ENCODE measurements at places on chromosomes 5 and 9.

DNA sequence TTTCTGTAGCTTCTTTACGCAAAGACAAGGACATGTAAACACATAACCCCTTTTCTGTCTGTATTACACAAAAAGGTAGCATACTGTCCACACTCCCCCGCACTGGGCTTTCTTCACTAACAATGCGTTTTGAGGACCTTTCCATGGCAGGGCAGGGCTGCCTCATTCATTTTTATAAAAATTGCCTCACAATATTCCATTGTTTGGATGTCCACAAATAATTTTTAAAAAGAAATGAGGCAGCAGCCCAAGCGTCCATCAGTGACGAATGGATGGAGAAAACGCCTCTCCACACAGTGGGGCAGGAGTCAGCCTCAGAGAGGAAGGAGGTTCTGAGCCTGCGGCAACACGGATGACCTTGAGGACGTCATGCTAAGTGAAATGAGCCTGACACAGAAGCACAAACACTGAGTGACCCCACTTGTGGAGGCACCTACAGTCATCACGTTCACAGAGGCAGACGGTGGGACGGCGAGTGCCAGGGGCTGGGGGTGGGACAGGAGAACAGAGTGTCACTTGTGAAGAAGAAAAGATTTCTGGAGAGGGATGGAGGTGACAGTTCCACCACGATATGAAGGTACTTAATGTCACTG, 67.8 kb downstream of the RASGEF1C start:
- no peak for DNase-seq

GRCh38 chr5:177094224-177095087, 7.7 kb downstream of the FGFR4 start:
- no peak for DNase-seq

DNA sequence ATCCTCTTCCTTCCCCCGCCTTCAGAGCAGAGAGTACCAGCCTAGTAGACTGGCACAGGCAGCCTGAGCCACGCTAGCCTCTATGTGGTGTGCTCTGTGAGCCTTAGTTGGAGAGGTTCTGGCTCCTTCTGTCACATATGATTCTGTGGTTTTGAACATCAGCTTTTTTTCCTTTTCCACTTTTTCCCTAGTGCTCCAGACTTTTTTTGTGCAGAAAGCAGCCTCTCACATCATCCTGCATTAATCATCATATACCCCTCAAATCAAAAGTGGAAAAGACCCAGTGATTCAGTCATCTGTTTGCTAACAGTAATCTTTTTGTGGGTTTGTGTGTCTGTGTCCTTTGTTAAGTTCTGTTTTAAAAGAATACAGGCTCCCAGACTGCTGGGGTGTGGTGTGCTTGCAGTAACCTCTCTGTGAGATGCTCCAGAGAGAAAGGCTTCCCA, 663.9 kb upstream of the RGMB start:
- DNase-seq, result no peak

DNA sequence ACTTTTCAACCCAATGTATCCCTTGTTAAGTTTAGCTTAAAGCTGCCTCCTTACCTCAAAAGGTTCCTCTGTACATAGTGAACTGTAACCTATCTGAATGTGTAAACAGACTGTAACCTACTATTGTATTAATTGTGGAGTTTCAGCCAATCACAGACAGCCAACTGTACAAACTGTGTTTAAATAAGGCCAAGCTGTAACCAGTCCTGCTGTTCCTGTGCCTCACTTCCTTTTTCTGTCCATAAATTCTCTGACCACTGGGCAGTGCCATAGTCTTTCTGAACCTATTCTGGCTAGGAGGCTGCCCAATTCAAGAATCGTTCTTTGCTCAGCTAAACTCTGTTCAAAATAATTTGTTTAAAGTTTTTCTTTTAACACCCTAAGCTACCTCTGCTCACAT, 74.7 kb upstream of the DAPK1 start:
- DNase-seq, result no peak

- DNase-seq, result no peak
These were observed 116.1 kb upstream of the IRX4 start for GRCh38 chr5:1998716-1999317.

DNA sequence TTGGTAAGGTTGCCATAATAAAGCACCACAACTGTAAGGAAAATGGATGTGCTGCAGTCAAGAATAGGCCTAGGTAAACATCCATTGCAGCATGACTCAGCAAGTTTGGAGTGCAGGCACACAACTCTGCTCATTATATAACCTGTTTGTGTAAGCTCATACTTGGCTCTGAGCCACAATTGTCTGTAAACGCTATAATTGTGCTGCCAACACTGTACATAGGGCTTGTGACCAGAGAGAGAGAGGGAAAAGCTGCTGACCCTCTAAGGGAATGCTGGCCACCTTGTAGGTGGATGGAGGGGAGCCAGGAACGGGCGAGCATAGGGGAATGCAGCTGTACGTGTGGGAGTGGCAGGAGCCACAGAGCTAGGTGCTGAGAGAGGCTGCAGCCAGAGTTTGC, 2186.5 kb upstream of the ACO1 start:
- DNase-seq, result no peak

DNA sequence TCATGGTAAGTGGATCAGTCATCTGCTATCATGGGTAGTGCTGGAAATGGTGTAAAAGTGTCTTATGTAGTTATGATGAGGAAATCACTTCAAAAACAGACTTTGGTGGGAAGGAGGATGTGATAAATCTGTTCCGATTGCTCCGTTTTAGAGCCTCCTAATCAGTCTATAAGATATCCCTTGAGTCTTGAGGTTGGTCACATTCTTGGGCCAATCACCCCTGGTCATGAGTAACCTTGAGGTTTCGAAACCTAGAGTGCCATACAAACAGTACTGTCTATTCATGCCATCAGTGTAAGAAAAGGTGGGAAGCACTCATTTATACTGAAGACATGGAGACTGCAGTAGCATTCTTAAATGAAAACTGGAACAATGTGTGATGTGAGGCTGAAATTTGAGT, 45.8 kb downstream of the LRRTM2 start:
- no peak for DNase-seq

DNA sequence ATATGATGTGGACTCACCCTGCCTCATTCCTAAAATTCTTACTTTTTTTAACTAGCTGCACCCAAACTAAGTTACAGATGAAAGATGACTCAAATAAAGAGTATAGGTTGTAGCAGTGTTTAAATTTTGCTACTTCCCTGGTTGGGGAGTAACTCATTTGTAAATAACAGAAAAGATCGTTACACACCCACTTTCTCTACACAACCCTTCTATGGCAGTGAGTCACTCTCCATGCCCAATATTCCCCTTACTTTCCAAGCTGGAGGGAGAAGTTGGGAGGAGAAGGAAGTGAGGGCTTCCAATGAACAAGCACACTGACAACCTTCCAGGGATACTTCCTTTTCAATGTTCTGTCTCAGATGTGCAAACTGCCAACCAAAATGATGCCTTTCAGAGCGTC, 1.9 kb downstream of the RASEF start:
- no peak for DNase-seq

- no peak for DNase-seq
These were observed 26.9 kb downstream of the TNIP1 start for GRCh38 chr5:151053796-151054462.

DNA sequence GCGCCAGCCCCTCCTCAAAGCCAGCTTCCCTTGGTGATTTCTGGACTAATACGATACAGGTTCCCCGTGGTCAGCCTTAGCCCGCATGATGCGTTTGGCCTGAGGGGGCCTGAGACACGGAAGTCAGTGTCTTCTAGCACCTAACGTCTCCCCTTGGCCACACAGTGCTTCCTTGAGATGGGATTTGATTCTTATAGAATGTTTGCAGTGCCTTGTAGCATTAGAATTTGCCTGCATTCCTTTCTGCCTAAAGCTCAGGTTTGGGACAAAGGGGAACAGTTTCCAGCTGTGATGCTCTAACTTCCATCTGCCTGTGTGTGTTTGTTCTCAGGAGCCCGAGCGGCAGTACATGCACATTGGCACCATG, 34.4 kb downstream of the CFAP90 start:
- DNase-seq, result no peak

GRCh38 chr9:137514691-137515337, 35.4 kb downstream of the PNPLA7 start:
- no peak for DNase-seq

GRCh38 chr9:19358701-19359100, 21.3 kb downstream of the RPS6 start:
- DNase-seq, result no peak

DNA sequence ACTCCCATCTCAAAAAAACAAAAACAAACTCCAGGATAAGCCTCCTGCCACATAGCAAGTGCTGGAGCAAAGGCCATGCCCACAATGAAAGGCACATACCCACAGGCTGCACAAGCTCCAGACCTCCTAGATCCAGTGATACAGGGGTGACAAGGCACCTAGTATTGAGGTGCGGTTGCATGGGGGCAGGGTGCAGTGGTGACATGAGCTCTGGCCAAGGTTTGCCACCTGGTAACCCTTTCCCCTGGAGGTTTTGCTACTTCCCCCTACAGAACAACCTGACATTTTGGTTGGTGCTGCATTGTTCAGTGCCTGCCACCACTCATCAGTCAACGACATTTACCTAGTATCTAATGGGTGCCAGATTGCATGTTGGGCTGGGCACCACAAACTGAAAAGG, 14.5 kb downstream of the CDKN2AIPNL start:
- no peak for DNase-seq

DNA sequence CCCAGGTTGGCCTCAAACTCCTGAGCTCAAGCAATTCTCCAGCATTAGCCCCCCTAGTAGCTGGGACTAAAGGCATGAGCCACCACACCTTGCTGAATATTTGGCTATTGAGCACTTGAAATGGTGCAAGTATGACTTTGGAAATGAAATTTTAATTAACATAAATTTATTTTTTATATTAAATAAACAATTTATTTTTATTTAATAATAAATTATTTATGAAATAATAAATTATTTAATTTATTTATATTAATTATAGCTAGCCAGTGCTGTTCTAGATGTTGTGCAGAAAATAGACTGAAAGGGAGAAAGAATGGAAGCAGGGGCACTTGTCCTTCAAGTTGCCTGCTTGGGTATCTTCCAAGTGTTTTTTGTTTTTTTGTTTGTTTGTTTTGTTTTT, 40.0 kb upstream of the CTNNA1 start:
- DNase-seq, result no peak

DNA sequence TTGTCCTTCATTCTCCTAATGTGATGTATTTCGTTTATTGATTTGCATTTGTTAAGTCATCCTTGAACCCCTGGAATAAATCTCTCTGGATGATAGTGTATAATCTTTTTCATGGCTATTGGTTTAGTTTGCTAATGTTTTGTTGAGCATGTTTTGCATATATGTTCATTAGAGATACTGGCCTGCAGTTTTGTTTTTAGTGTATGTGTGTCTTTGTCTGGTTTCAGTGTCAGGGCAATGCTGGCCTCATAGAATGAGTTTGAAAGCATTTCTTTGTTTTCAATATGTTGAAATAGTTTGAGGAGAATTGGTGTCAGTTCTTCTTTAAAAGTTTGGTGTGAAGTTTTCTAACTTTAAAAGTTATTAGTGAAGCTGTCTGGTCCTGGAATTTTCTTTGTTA, 149.6 kb upstream of the ATP10B start:
- DNase-seq, result no peak

GRCh38 chr9:34560599-34561214, 28.8 kb downstream of the CNTFR start:
- DNase-seq, result no peak

DNA sequence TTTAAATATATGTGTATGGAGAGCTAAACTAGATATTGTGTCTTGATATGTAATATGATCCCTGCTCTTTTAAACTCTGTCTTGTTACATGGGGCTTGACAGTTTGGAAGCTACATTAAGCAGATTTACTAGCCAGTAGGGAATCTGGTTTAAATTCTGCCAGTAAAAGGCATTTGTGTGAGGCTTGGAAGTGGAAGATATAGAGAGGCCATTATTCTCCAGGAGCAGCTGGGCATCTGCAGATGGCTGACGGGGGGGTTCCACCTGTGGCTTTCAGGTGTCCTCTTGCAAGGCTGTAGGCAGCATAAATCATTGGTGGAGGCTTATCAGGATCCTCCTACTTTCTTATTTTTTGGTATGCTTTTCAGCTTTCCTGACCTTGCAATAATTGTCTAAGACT, 179.1 kb upstream of the FBXL7 start:
- DNase-seq, result no peak

DNA sequence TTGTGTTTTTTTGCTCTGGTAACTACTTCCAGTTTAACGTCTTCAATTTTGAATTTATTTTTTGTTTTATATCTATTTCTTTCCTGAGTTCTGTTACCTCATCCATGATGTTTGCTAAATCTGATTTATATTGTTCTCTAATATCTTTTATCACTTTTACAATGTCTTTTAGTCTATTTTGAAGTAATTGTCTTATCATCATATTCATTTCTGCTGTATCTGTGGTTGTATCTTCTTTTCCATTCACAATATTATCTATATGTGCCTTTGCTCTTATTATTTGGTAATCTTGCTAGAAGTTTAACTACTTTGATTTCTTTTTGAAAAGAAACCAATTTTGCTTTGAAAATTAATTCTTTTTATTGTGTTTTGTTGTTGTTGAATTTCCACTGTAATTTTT, 43.6 kb downstream of the OSMR start:
- no peak for DNase-seq

DNA sequence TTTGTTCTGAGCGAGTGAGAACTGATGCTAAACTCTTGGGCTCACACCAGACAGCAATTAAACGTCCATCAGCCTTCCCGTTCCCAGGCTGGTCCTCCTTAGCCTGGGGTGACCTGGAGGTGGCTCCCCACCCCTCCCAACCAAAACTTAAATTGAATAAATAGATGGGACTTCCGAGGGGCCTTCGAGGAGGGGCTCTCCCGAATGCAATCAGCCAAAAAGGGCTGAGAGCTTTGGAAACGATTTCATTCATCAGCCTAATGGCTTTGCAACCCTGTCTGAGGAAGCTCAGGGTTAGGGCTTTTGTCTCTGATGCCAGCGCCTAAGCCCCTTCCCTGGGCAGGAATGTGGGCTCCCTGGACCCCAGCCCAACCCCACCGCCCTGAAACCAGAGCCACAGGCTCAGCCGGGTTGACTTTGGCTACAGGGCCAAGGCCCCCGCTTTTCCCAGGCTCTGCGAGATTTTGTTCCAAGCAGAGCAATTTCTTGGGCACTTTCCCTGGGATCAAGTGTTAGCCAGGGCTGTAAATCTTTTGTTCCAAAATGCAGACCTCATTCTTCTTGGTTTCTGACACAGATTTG, 29.2 kb downstream of the LHX3 start:
- DNase-seq, result no peak

DNA sequence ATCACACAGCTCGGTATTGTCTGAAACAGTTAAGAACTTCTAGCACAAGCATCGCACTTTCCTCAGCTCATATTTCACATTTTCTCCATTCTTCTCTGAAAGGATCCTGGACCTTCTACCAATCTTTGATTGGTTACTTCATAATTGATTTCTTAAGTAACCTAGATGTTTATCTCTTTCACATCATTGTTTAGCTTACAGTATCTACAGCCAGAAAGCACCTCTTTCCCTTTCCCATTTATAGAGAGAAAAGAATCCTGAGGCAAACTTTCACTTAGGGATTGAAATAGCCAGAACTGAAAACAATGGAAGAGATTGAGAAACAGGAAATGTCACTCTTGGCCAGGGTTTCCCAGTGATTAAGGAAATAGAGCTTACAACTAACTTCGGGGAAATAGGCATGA, 2.5 kb downstream of the IL33 start:
- DNase-seq, result no peak
